ENCODE measurements at places on chromosomes 6 and 20.

DNA sequence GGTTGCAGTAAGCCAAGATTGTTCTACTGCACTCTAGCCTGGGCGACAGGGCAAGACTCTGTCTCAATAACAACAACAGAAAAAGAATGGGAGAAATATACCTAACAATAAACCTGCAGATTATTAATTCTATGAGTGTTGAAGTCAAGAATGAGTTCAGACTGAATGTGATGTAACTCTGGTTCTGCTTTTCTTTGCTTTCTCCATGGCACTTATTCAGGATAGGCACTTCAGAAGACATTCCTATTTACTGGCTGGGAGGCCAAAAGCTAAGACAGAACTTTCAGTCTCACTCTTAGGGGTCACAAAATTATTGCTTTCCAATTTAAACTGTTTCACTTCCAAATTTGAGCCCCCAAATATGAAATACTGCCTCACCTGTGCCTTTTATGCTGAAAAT is 15.7 kb upstream of the PRIM2 start:
- DNase-seq, result no peak

DNA sequence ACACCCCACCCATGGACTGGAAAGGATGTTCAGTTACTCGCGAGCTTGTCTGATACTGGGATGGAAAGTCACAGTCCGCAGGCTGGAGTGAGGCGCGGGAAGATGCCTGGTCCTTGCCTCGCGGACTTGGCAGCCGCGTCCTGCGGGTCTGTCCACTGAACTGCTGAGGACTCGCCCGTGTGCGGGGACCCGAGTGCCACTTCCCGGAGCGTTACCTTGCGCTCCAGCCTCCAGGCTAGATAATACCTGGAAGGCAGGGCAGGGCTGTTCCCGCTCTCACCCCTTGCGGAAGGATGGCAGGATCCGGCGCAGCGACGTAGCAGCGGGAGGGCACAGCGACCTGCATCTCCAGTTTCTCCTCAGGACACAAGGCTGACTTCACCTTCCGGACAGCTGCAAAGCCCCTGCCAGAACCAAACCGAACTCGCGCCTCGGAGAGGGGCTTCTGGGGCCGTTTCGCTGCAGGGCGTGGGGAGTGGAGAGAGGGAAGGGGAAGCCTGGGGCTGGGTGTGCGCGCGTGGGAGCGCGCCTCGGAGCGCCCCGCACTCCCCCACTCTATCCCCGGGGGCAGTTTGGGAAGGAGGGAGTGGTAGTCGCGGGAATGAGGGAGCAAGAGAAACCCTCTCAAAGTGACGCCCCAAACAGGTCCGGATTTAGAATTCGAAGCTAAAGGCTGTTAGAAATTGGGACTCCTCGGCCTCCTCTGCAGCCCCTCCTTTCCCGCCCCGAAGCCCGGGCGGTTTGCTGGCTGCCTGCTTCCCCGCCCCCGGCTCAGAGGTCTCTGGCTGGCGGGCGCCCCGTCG is at the start of gene KCNQ5:
Gene KCNQ5 (plus strand): TSS at position 774 of the 803 bp plus-strand sequence.
- DNase-seq, result no peak

DNA sequence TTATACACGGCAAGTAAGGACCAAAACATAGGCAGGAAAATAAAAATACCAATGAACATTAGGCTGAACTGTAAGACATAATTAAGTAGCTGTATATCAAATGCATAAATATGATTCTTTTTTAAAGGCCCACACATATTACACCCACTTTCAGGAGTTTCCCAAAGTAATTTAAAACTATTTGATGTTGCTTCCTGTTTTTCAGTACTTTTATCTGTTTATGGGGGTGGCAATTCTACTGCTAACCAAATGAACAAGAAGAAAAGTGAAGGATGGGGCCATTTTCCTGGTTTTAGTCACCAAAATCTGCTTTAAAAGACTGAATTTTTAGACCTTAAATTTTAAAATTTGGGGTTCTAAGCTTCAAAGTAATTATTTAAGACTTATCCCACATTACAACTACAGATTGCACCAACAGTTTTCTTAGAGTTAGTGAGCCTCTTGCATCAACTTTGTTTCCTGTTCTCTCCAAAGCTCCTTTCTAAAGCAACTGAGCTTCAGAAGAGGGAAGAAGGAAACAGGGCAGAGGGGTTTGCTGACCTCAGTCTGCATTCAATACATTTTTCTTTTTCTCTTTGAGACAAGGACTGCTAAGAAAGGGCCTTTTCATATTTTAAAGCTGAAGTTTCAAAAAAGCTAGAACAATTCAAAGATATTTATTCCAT is 191.0 kb downstream of the BACH2 start:
- DNase-seq, result no peak

GRCh38 chr6:146876271-146877151 is 277.7 kb downstream of the ADGB start:
- DNase-seq, result no peak

DNA sequence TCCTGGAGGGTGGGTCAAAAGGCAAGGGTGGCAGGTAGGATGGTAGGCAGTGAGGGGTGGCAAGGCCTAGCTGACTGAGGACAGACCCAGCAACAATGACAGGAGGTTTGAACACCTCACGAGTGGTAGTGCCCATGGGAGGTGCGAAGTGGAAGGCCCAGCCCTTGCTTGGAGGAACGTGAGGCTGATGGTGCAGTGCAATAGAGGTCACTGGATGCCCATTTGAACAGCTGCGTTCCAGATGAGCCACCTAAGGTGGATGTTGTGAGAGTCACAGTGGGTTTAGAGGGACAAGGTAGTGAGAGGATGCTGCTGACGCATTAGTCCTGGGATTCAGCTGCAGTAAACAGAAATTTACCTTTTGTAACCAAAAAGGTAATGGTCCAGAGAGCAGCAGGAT is 15.6 kb downstream of the TMEM74B start:
- no peak for DNase-seq

GRCh38 chr20:21575167-21575566 is 61.3 kb upstream of the NKX2-2 start:
- DNase-seq, result no peak

- DNase-seq, result peak; percentile 54
These were observed 10.6 kb downstream of the RPS10 start for GRCh38 chr6:34414999-34415858.

DNA sequence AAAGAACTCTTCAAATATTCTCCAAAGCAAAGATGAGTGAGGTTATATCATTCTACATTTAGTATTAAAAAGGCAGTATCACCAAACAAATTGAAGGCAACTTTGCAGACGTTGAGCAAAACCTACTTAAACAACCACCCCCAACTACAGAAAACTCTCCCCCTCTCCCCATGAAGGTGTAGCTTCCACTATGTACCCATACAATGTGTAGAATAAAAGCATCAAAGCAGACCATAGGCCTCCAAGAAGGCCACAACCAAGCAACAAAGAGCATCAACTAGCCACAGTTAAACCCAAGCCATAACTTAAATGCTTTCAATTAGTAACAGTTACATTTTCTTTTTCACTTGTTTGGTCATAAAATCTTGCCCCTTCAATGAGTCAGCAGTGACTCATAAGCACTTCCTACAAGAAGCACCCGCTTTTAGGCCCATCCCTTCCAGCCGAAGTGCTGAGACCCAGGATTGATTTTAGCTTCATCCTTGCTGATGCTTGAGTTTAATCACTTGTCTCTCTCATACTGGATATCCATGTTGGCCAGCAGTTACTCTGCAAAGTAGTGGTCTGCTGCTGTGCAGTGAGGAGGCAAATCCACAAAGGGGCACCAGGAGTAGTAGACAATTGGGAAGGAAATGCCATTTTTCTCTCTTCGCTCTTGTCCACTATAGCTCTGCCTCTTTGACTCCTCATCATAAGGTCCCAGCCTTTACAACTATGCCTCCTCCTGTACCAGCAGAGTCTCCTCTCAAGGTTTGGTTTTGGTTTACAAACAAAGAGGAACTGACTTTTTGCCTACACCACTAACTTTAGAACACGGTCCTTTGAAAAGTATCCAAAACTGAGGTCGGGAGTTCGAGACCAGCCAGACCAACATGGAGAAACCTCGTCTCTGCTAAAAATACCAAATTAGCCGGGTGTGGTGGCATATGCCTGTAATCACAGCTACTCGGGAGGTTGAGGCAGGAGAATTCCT is 8.4 kb upstream of the NUP153 start:
- DNase-seq, result peak; percentile 79

GRCh38 chr20:46121184-46121930 is 3.2 kb downstream of the CD40 start:
- no peak for DNase-seq
